Stimulated activated CD4-positive, alpha-beta T cell treated with anti-CD3 and anti-CD28 coated beads, Interleukin-12 subunit alpha, Interleukin-12 subunit beta, amount 100 ng/mL, for 4 hours (primary cell): ENCODE measurements at places on chromosomes 2 and 18.

- no peak for DNase-seq
Observed at GRCh38 chr2:156601855-156602551, 165.8 kb downstream of the GPD2 start.

DNA sequence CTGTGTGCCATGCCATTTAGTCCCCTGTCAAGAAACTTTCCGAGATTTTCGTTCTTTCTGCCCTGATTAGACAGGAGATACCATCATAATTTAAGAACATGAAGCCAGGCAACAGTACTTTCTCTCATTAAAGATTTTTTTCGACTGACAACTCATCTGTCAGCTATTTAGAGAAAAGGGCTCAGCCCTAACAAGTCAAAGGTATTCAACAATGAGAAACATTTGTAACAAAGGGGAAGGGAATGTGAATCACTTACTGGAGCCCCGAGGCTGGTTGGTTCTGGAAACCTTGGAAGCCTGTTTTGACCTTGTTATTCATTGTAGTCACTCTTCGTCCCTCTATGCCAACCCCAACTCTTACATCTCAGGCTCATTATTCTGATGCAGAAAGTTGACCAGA is 199.4 kb downstream of the SPP2 start:
- no peak for DNase-seq

GRCh38 chr2:232238108-232238507 is 140.4 kb upstream of the ALPP start:
- DNase-seq: no peak

GRCh38 chr18:46868169-46868921 is 49.0 kb downstream of the PIAS2 start:
- DNase-seq: no peak

GRCh38 chr2:213243189-213244044 is 40.8 kb upstream of the SPAG16 start:
- no peak for DNase-seq

DNA sequence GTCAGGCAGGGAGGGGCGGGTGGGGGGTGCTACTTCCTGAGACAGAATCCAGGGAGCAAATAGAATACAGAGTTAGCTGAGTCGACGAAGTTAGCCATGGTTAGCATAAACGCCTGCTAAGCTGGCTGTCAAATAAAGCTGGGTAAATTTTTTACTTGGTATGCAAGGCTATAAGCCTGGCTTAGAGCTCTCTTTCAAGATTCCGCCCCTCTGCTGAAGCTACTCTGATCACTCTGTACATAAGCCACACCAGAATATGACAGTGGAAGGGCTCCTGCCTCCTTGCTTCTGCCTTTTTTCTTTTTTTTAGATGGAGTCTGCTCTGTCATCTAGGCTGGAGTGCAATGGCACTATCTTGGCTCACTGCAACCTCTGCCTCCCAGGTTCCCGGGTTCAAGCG is 58.3 kb downstream of the CYRIA start:
- no peak for DNase-seq

- DNase-seq: no peak
Observed at GRCh38 chr18:70331456-70332097, 42.7 kb downstream of the SOCS6 start.

GRCh38 chr2:44325897-44326296 is 35.4 kb downstream of the PREPL start:
- DNase-seq: no peak

- no peak for DNase-seq
Observed at GRCh38 chr2:71347517-71347916, 15.9 kb downstream of the ZNF638 start.

DNA sequence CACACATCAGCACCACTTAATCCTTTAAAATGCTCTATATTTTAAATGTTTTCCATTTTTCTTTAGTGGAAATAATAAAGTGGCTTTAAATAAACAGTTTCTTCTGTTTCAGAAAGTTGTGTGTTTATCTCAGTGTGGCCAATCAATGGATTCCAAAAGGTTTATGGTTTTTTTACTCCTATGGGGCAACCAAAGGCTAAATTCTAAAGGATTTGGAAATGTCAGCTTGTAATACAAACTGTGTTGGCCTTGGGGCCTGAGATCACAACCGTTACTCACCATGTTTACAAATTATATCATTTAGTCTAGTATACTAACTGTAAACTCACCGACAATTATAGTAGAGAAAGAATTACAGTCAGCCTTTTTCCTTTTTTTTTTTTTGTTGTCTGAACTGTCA is 827.2 kb downstream of the EPHA4 start:
- DNase-seq: no peak
